DMS 273 treated with DMSO at 0.1 percent for 48 hours (cell line): ENCODE measurements at places on chromosomes 2 and 18.

DNA sequence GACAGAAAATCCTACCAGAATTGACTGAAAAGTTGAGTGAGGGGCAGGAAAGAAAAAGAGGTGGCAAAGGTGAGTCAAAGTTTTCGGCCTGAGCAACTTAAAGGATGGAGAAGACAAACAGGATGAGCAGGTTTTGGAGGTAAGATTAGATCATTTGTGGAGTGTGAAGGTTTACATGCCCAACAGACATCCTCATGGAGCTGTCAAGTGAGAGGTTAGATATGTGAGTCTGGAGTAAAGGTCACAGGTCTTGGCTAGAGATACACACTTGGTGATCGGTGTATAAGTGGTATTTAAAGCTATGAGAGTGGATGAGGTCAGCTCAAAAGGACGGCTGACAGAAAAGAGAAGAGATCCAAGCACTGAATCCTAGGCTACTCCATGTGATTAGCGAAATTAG, 11.1 kb upstream of the MYL12A start:
- DNase-seq: no peak

GRCh38 chr2:119218478-119219064, 5.1 kb upstream of the STEAP3 start:
- DNase-seq: peak; percentile 69

- no peak for DNase-seq
Measured at GRCh38 chr18:12034241-12035100, 53.2 kb downstream of the IMPA2 start.

GRCh38 chr2:64400733-64401528, 53.0 kb upstream of the LGALSL start:
- DNase-seq: no peak

DNA sequence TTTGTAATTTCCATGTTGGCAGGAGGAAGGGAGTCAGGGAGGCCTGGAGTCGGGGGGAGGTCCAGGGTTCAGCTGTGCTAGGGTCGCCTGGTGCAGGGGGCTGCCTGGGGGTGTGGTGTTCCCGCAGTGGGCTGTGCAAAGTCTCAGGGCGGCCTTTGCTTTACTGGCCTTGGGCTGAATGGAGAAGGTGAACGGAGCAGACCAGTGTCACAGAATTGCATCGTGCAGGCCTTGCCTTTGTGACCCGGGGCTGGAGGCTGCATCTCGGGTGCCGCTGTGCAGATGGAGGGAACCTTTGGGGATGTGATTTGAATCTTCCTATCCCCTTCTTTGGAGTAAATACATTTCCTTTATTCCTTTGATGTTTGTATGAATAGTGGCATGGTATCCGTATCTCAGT, 8.8 kb downstream of the SNTG2 start:
- DNase-seq: no peak

DNA sequence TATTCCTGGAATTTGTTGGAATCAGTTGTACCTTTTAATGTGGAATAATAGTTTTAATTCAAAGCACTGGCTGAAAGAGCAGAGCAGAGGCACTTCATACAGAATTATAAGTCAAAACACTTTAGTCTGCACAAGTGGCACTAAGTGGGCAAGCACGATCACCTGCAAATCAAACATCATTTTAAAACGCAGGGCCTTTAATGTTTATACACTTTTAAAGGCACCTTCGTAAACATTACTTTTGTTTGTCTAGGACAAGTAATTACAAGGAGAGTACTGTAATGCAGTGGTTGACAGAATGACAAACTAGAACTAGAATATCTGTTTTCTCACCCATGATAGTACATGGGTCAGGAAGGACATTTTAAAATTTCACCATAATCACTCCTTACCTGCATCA, 36.4 kb downstream of the LANCL1 start:
- no peak for DNase-seq

GRCh38 chr2:58401936-58402335, 160.8 kb upstream of the FANCL start:
- no peak for DNase-seq

DNA sequence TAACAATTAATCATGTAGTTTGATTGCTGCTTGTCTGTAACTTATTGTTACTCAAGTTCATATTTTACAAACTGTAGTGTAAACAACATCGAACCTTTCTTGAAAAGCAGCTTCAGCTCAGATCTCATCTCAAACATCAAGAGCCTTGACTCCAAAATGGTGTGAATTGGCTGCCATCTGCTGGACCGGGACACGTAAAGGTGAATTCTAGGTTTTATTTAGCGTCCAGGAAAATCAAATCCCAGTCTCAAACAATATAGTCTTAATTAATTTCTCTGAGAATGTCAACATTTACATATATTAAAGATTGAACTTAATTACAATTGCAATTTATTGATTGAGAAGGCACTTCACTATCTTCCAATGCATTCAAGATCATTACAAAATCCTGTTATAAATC, 453.0 kb downstream of the GALR1 start:
- DNase-seq: peak; percentile 27

DNA sequence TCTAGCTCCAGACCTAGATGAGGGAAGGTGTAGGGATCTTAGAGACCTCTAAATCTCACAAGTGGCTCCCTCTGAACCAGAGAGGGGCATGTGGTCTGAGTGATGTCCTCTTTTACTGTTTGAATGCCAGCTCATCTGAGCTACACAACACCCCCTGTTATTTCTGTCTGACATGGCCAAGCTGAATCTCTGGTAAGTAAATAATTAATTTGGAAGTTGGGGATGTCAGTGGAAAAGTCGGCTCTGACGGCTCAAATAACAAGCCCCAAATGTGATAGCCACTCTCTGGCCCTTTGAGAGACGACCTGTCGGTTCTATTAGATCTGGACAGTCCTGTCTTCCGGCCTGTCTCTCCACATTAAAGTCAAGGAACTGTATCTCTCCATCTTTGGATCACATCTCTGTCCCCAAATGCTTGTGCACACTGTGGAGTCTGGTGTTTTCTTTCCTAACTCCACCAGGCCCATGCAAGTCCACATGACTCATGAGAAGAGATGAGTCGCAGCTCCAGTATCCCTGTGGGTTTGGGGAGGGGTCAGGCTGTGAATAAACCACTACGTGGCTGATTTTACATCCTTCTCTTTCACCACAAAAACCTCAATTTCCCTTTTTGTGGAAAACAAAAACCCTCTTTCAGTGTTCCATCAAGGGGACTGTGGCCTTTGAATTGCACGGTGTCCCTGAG, 52.5 kb downstream of the SETBP1 start:
- no peak for DNase-seq

DNA sequence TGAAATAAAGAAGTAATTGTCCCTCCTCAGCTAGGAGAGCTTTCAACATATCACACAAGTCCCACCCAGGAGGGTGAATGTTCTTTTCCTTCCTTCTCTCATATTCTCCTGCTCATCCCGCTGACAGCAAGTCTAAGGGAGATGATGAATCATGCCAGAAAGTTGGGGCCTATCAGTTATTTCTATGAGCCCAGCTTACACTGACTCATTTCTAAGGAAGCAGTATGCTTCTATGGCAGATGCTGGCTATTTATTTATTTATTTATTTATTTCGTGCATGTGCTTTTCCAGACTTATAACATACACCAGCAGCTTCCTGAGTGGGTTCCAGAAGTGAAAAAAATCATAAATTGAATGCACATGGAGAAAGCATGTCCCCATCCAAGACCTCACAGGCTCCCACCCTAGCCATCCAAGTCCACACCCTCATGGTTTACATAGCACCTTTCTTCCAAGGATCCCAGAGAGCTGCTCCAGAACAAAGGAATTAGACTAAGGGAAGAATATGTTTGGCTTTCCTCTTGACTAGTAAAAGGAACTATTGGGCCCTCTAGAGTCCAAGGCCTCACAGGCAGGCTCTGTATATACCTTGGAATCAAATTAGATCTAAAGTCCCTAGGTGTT, 1074.2 kb upstream of the ZEB2 start:
- peak; percentile 9 for DNase-seq

DNA sequence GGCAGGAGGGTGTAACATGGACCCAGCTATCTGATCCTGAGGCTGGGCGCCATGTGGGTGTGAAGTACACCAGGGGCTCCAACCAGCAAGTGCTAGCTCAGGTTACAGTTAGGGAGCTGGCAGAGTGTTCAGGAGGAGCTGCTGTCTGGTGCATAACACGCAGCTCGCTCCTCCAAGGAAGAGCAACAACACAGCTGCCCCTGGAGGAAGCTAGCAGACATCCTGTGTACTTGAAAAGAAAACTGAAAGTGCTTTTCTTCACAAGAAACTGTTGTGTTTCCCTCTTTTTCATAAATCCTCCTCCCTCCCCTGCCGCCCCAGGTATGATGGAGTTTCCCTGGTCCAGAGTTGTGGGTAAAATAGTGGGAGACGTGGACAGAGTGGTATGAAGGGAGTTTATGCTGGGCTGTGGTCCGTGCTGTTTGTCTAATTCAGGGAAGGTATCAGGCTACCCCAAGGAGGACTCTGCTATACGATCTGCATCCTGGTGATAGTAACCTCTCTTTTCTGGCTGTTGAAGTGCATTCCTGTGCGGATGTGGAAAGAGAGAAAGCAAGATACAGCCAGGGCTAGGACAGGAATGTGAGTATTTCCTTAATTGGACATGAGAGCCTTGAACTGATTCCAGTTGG, 6.1 kb upstream of the LBH start:
- DNase-seq: peak; percentile 45

GRCh38 chr18:12839057-12839525, 44.9 kb downstream of the PTPN2 start:
- DNase-seq: no peak

DNA sequence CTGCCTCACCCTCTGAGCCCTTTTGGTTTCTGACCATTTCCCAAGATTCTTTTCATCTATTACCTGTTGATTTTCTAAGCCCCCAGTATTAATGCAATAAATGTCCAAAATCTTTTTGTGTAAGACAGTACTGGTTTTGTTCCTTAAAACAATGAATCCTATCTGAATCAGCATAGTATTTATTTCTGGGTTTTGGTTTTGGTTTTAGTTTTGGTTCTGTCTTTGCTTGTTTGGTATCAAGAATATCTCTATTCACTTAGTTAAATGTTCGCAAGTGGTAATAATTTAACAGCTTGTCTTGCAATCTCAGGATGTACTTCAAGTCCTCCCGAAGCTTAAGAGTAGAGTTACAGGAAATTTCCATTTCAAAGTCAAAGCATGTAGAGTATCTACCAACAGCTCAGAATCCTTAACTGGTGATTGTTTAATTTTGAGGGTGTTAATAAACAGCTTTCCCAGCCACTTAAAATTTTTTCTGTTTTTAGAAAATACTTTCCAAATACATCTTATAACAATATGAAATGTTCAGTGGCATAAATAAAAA, 67.7 kb upstream of the NEDD4L start:
- DNase-seq: no peak

- no peak for DNase-seq
Measured at GRCh38 chr2:207926133-207926988, 99.0 kb downstream of the PLEKHM3 start.

DNA sequence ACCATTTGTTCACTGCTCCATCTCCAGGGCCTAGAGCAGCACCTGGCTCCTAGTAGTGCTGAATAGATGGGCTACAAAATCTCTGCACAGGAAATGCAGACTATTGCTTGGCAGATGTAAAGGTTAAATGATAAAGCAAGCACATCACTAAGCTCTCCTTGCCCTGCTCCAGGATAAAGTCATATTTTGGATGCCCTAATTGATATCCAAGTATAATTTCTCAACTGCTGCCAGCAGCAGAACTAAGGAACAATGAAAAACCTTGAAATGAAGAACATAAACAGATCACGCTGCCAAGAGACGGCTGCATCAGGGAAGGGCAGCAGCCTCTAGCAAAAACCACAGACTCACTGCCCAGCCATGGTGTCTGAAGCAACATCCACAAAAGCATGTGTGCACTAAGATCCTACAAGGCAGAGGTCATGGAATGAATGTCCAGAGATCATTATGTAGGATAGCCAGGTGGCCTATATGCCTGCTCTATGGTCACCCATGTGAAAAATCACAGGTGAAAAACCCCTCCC, 134.7 kb downstream of the TMEM163 start:
- DNase-seq: no peak

- no peak for DNase-seq
Measured at GRCh38 chr2:5410991-5411700, 281.0 kb upstream of the SOX11 start.

DNA sequence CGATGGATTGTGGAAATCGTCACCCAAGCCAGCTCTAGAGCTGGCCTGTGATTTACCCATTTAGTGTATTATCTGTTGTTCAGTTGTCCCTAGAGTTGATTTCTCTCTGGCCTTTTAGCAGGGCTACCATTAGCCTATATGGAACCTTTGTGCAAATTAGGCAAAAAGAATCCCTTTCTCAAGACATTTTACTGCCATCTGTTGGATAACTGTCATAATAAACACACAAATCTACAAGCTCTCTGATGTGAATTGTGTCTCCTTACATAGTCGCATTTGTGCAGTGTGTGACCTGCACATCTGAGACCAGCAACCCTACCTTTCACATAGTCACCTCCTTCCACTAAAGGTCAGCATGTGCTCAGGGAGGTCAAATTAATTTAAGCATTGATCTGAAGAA, 34.0 kb downstream of the LOXHD1 start:
- peak; percentile 10 for DNase-seq

GRCh38 chr2:202038471-202039277, 5.0 kb downstream of the FZD7 start:
- DNase-seq: no peak

GRCh38 chr2:205772983-205773382, 90.7 kb downstream of the NRP2 start:
- no peak for DNase-seq

DNA sequence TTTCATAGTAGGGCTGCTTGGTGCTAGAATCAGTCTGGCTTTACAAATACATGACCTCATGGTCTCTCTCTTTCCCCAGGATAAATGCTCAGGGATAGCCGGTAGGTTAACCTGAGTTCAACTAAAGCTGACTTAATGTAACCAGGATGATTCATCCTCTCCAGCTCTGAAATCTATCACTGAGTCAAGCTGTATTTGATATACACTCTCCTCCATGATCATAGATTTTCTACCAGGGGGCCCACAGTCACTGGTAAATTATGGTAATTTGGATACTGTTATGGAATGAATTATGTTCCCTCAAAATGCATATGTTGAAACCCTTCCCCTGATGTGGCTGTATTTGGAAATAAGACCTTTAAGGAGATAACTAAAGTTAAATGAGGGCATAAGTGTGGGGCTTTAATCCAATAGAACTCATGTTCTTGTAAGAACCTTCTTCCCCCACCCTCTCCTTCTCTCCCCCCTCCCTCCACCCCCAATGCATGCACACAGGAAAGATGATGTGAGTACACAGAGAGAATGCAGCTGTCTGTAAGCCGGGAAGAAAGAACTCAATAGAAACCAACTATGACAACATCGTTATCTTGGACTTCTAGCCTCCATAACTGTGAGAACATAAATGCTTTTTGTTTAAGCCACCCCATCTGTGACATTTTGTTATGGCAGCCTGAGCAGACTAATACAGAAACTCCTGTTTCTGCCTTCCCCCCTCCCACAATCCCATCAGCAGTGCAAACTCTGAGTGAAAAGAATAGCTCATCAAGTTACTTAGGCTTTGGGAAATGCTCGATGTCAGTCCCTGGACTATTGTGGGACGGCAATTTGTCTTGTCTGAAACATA, 134.9 kb upstream of the KYNU start:
- no peak for DNase-seq

- DNase-seq: no peak
Measured at GRCh38 chr18:30093376-30093775, 949.2 kb downstream of the DSC3 start.
